Stomach (tissue), 19 donors: ENCODE measurements at places on chromosomes 6 and 20. TPM values are rescaled to one million over a fixed set of nuclear protein-coding genes. Genes with fewer than 3 reads are reported as not detected.

The TFAP2A gene
- total RNA-seq, result 0.18 TPM

The GUCA1A gene
- total RNA-seq, result not detected

The MLN gene
- total RNA-seq, result not detected

The CLVS2 gene
- 59.8 TPM for total RNA-seq

The MRS2 gene
- 32.1 TPM for total RNA-seq

The KCNG1 gene
- total RNA-seq, result 11.9 TPM

The HRH3 gene
- not detected for total RNA-seq

The SEMG1 gene
- not detected for total RNA-seq

The TMX4 gene
- 57.6 TPM for total RNA-seq

The PPP1R3G gene
- total RNA-seq, result 1.3 TPM

The KCNB1 gene
- 2.3 TPM for total RNA-seq

The NECAB3 gene
- 113 TPM for total RNA-seq

The FKBP1C gene
- total RNA-seq, result not detected

The MAFB gene
- total RNA-seq, result 9.0 TPM

The LKAAEAR1 gene
- total RNA-seq, result not detected

The CCN6 gene
- total RNA-seq, result not detected

The COL19A1 gene
- 13.4 TPM for total RNA-seq

The TUBB2B gene
- total RNA-seq, result not detected

The RNF144B gene
- 12.5 TPM for total RNA-seq

The NHSL1 gene
- total RNA-seq, result 44.6 TPM

The LRFN2 gene
- not detected for total RNA-seq

The BNIP5 gene
- 5.4 TPM for total RNA-seq

The ZNF165 gene
- 1.2 TPM for total RNA-seq

The GRM4 gene
- not detected for total RNA-seq

The GPLD1 gene
- not detected for total RNA-seq

The CALHM5 gene
- total RNA-seq, result under 0.01 TPM

The ALDH8A1 gene
- total RNA-seq, result 3.3 TPM

The PRL gene
- total RNA-seq, result not detected

The LY6G6F gene
- total RNA-seq, result not detected

The WFDC12 gene
- not detected for total RNA-seq

The OR2B6 gene
- total RNA-seq, result not detected

The EFCAB8 gene
- total RNA-seq, result not detected

The FITM2 gene
- total RNA-seq, result 5.7 TPM

The TPBG gene
- 7.3 TPM for total RNA-seq

The SRMS gene
- 3.5 TPM for total RNA-seq

The GABRR2 gene
- not detected for total RNA-seq

The CLPSL2 gene
- total RNA-seq, result not detected

The KIAA1755 gene
- total RNA-seq, result not detected

The ZC3H12D gene
- not detected for total RNA-seq

The C20orf144 gene
- not detected for total RNA-seq

The SLC25A27 gene
- total RNA-seq, result 6.7 TPM

The TUBB1 gene
- total RNA-seq, result not detected

The PCNA gene
- total RNA-seq, result 2.9 TPM

The RNF8 gene
- total RNA-seq, result 46.0 TPM

The PLCB1 gene
- total RNA-seq, result 66.5 TPM

The CALHM4 gene
- not detected for total RNA-seq

The VSX1 gene
- not detected for total RNA-seq

The GPR6 gene
- not detected for total RNA-seq

The CD24 gene
- 371 TPM for total RNA-seq

The RPP40 gene
- total RNA-seq, result 3.3 TPM

The SNPH gene
- 2.6 TPM for total RNA-seq

The NKX2-2 gene
- total RNA-seq, result 0.18 TPM

The OR2J3 gene
- total RNA-seq, result not detected

The DEF6 gene
- 14.9 TPM for total RNA-seq

The LIN28B gene
- total RNA-seq, result not detected

The OOEP gene
- total RNA-seq, result not detected

The CNR1 gene
- 15.2 TPM for total RNA-seq

The MEI4 gene
- total RNA-seq, result not detected
